Effector memory CD4-positive, alpha-beta T cell (primary cell): ENCODE measurements at places on chromosomes 11 and 22.

DNA sequence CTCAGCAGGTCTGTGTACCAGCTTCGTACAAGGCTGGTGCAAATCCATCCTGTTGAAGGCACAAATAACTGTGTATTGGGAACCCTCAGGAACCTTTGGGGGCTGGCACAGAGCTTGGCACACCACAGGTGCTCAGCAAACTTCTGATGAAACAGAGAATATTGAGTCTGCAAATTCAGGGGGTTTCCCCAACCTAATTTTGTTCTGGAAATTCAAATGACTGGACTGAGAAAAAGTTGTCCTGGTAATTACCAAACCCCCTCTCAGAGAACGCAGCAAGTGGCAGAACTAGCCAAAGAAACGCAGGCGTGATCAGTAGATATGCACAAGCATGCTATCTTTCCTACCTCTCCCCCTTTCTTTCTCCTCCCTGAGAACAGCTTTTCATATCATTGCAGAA is 47.6 kb downstream of the LIF start:
- DNase-seq: no peak

- no peak for DNase-seq
These were observed 17.0 kb downstream of the DTX4 start for GRCh38 chr11:59188954-59189353.

DNA sequence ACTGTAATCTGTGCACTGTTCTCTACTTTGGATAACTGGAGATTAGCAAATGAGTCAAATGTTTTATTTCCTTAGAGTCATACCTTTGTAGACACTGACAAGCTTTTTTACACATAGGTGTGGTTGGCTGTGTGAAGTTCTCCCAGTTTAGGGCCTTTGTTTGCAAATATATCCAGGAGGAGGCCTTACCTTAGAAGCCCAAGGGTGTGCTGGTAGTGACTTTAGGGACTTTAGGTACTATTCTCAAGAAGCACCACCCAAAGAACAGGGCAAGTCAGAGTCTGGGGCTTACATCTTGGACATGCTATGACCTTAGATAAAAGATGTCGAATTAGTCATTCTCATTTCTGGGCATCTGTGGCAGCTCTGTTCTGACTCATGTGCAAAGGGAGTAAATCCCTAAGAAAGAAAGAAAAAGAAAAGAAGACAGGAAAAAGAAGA is 4.8 kb upstream of the FAR1 start:
- DNase-seq: no peak

GRCh38 chr22:49321477-49322055 is 506.1 kb downstream of the BRD1 start:
- DNase-seq: no peak

DNA sequence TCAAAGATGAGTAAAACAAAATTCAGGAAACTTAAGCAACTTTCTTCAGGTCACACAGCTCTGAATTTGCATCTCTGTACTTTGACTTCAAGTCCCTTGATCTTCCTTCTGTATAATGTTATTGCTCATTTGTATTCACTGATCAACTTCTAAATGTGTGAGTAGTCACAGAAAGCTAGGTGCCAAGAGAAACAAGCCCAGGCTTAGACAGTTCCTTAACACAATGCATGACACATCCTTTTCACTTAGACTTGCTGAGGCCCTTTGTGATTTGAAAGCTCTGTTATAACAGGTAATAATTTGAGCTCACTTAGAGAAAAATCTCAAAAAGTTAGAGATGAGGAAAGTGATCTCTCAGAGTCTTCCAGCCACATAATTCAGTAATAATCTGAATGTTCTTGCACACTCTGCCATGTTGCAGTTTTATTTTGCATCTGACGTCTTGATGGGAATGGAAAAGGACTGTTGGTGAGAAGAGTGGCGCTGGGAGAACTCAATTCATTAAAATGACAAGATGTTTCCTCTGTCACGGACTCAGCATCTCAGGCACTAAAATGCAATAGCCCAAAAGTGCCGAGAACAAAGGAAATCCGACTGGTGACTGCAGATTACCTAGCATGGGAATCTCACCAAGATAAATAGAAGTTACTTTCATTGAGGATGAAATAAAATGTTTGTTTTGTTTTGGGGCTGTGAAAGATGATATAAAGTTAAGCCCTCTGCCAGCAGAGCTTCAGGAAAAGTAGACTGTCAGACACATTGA is 665.3 kb downstream of the OPCML start:
- no peak for DNase-seq

- DNase-seq: no peak
These were observed 38.9 kb upstream of the CCDC89 start for GRCh38 chr11:85724748-85725465.

- no peak for DNase-seq
These were observed 23.0 kb upstream of the EXPH5 start for GRCh38 chr11:108616549-108616948.

- no peak for DNase-seq
These were observed 886.4 kb downstream of the BRD1 start for GRCh38 chr22:48941033-48941902.

DNA sequence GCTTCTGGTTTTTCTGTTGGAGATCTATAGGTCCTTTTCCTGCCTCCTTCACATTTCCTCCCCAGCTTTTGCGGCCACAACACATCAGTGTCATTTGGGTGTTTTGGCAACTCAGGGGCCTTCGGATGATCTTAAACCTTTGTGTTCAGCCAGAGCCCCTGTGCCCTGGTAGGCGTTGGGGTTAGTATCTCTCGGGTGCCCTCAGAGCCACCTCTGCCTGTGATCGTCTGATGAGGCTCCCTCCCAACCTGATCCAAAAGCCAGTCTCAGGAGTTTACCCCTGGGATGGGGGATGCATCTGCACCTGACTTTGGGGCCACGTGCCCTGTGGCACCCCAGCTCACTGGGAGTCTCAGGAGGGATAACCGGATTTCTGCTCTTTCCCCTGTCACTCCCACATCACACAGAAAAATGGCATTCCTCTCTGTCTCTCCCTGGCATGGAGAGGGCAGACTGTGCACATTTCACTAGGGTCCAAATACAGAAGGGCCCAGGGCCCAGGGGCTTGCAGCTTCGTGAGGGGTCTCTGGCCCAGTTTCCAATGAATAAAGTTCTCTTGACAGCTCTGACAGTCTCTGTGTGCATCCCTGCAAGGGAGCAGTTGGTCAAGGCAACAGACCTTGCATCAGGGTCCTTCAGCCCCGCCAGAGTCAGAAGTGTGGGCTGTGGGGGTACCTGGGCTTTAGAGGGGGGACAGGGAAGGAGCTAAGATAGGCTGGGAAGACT is 2.6 kb downstream of the RNF26 start:
- no peak for DNase-seq

DNA sequence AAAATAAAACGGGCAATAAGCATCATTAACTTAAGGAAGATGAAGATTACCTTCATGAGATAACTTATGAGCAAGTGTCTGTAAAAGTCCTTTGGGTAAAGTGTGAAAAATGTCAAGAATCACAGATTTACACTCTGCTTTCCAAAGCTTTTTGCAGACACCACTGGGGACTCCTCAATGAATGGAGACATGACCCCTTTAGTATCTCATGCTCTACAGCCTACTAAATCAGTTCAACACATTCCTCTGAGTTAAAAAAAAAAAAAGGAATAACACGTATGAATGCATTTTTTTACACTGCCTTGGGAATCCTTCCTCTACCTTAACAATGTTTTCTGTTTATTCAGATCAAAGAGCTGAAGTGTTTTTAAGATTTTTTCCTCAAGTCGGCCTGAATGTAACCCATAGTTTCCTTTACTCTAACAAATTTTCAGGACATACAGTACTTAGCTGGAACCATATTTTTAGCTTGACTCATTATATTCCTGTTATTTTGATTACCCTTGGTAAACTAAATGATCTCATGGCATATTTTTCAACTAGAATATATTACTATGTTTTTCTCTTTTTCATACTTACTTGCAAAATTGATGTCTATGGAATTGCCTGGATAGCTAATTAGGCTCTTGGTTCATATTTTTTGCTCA is 25.9 kb upstream of the RAB30 start:
- DNase-seq: no peak

- no peak for DNase-seq
These were observed 7.6 kb downstream of the TSPO start for GRCh38 chr22:43158778-43159483.

GRCh38 chr22:18096823-18097222 is 13.8 kb upstream of the TUBA8 start:
- no peak for DNase-seq
